CD14-positive monocyte (primary cell): ENCODE measurements at places on chromosomes 4 and X. TPM values are rescaled to one million over a fixed set of nuclear protein-coding genes. Genes with fewer than 3 reads are reported as not detected.

Gene SUPT20HL2
- not detected in 2 replicates for polyA plus RNA-seq

Gene APOO
- polyA plus RNA-seq: 4.6 TPM

Gene NUP62CL
- 0.09 TPM in 1 of 2 replicates, not detected in the other for polyA plus RNA-seq

Gene ENPEP
- not detected in 2 replicates for polyA plus RNA-seq

Gene MAD2L1
- 0.09 and 0.16 TPM in 2 replicates for polyA plus RNA-seq

Gene PCYT1B
- polyA plus RNA-seq: not detected

Gene MTMR8
- 0.19 TPM for polyA plus RNA-seq

Gene PAPSS1
- polyA plus RNA-seq: 79.6 TPM

Gene SLC25A4
- 0.07 TPM for polyA plus RNA-seq

Gene TEC
- 0.30 TPM for polyA plus RNA-seq

GRCh38 chr4:87580057-87580456, 28.3 kb upstream of the DSPP start:
- DNase-seq: no peak
- no peak overlapping the region for H3K27ac ChIP-seq
- H3K36me3 ChIP-seq: no peaks in the 10 kb centered on the region
- no peaks in the 10 kb centered on the region for H3K4me1 ChIP-seq
- H3K27me3 ChIP-seq: no peaks in the 10 kb centered on the region

DNA sequence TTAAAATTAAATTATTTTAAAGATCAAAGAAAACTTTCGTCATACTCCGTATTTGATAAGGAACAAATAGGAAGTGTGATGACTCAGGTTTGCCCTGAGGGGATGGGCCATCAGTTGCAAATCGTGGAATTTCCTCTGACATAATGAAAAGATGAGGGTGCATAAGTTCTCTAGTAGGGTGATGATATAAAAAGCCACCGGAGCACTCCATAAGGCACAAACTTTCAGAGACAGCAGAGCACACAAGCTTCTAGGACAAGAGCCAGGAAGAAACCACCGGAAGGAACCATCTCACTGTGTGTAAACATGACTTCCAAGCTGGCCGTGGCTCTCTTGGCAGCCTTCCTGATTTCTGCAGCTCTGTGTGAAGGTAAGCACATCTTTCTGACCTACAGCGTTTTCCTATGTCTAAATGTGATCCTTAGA, at the start of gene CXCL8:
TSS of gene CXCL8 (plus strand) at position 217 of the 426 bp plus-strand sequence. CDS start at position 307, 90 bp downstream.
- H3K27ac ChIP-seq: peak within 1 kb of the TSS; percentile 86
- peak; percentile 93 for DNase-seq
- no peaks in the 10 kb centered on the region for H3K27me3 ChIP-seq
- H3K4me3 ChIP-seq: peak within 1 kb of the TSS; percentile 75
- no peaks in the 10 kb centered on the region for H3K36me3 ChIP-seq

- peaks cover 12% of the 10 kb centered on the region for H3K4me1 ChIP-seq
- no peaks in the 10 kb centered on the region for H3K36me3 ChIP-seq
- no peak overlapping the region for H3K27ac ChIP-seq
- H3K4me3 ChIP-seq: no peak overlapping the region
Observed at GRCh38 chrX:72176981-72177380, 4.6 kb upstream of the PIN4 start.

GRCh38 chr4:73329300-73329699, 70.7 kb upstream of the ANKRD17 start:
- no peak overlapping the region for H3K27ac ChIP-seq
- no peaks in the 10 kb centered on the region for H3K4me1 ChIP-seq
- no peaks in the 10 kb centered on the region for H3K27me3 ChIP-seq
- H3K4me3 ChIP-seq: no peak overlapping the region
- DNase-seq: no peak

- H3K27me3 ChIP-seq: peaks cover 14% of the 10 kb centered on the region
- no peaks in the 10 kb centered on the region for H3K36me3 ChIP-seq
- DNase-seq: no peak
- H3K4me3 ChIP-seq: no peak overlapping the region
- H3K27ac ChIP-seq: no peak overlapping the region
- no peaks in the 10 kb centered on the region for H3K4me1 ChIP-seq
Observed at GRCh38 chr4:21307709-21308108, 607.5 kb downstream of the PACRGL start.

DNA sequence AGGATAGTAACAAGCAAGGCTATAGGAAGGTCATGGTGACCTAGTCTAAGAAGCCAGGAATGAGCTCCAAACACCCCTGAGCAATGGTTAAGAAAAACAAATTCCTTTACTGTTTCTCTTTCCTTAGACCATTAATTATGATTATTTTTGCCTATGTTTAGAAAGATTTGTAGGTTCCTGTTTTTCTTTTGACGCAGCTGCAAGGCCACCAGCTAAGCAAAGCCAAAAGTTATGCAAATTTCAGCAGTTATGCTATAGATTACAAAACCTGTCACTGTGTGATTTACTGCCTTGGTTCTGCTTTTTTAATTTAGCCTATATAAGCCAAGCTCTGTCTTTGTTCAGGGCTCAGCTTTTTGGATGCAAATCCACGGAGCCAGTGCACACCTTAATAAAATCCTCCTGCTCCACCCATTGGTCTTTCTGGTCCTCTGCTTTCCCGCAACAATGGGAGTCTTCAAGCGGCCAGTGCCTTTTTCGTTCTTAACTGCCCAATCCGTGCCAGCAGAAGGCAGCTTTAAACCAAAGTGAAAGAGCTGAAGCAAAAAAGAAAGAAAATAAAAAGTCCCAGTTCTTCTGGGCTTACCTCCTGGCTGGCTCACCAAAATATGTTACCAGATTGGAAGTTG, 1.4 kb upstream of the CEP135 start:
- H3K27ac ChIP-seq: peak overlapping the region; percentile 100
- peak; percentile 74 for DNase-seq
- peak overlapping the region; percentile 73 for H3K4me3 ChIP-seq
- peaks cover 4% of the 10 kb centered on the region for H3K36me3 ChIP-seq
- H3K27me3 ChIP-seq: no peaks in the 10 kb centered on the region

DNA sequence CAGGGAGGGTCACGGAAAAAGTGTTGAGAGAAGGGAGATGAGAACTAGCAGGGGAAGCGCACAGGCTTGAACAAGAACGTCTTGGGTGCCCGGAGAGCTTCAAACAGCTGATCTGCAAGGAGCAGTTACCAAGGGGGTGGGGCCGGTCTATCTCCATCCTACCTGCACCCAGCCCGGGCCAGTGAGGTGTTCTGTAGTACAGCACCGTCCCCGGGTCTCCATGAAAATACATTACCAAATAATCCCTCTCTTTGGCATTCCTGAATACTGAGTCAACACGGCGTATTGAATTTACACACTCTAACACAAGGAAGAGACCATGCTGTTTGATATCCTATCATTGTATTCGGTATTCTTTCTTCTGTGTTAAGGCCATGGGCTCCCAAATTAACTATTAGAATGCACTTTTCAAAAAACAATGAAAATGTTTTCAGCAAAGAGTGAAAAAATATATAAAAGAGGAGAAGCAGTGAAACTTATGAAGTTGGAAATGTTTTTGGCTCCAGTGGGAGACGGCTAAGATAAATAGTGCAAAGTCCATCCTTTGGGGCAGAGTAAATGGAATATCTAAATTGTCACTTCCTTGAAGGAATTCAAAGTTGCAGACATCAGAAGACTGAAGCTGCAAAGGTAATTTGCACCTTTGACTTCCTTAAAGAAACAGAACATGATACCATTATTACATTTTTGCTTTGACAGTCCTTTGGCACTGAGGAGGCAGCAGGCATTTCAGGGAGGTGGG, 90.3 kb downstream of the DHRSX start:
- H3K36me3 ChIP-seq: peaks cover 5% of the 10 kb centered on the region
- no peak for DNase-seq
- H3K4me3 ChIP-seq: no peak overlapping the region
- H3K4me1 ChIP-seq: no peaks in the 10 kb centered on the region
- H3K27me3 ChIP-seq: no peaks in the 10 kb centered on the region

GRCh38 chr4:65340382-65341109, 329.7 kb downstream of the EPHA5 start:
- H3K4me3 ChIP-seq: no peak overlapping the region
- H3K36me3 ChIP-seq: no peaks in the 10 kb centered on the region
- no peak overlapping the region for H3K27ac ChIP-seq
- DNase-seq: no peak

DNA sequence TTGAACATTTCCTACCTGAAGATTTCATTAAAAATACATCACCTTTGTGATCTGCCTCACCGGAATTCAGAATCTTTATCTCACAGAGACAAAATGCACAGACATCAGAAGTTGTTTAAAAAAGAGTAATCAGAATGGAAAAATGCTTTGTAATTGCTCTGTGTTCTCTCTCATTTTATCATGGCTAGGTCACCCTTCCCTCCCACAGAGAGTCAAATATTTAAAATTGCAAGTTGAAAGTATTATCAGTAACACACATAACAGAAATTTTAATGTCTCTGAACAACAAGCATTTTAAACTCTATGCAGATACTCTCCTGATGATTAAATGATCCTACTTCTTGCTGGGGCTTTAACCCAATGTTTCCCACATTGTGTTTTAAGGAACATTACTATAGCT, 362.0 kb downstream of the CBLL2 start:
- no peak overlapping the region for H3K4me3 ChIP-seq
- H3K27me3 ChIP-seq: no peaks in the 10 kb centered on the region
- no peak overlapping the region for H3K27ac ChIP-seq
- H3K4me1 ChIP-seq: no peaks in the 10 kb centered on the region
- DNase-seq: no peak

- H3K4me1 ChIP-seq: no peaks in the 10 kb centered on the region
- no peaks in the 10 kb centered on the region for H3K27me3 ChIP-seq
- no peaks in the 10 kb centered on the region for H3K36me3 ChIP-seq
- no peak for DNase-seq
- H3K4me3 ChIP-seq: no peak overlapping the region
- H3K27ac ChIP-seq: no peak overlapping the region
Observed at GRCh38 chr4:162341533-162341932, 177.7 kb upstream of the FSTL5 start.

DNA sequence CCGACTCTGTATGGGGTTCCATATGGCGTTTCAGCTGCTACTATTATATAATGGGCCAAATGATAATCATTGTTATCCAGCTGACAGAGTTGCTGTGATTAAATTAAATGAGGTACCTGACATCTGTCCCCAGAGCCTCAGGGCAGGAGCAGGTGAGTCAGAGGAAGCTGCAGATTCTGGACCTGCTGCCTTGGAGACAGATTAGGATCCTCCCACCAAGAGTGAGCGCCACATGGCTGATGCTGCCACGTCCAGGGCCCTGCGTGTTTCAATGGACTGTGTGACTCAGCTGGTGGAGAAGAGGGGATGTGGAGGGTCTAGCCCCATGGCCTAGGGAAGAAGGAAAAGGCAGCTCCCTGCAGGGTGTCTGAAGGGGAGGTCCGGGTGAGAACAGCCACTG, 28.3 kb upstream of the UXT start:
- H3K27ac ChIP-seq: no peak overlapping the region
- no peak for DNase-seq
- no peaks in the 10 kb centered on the region for H3K27me3 ChIP-seq
- H3K4me1 ChIP-seq: no peaks in the 10 kb centered on the region

DNA sequence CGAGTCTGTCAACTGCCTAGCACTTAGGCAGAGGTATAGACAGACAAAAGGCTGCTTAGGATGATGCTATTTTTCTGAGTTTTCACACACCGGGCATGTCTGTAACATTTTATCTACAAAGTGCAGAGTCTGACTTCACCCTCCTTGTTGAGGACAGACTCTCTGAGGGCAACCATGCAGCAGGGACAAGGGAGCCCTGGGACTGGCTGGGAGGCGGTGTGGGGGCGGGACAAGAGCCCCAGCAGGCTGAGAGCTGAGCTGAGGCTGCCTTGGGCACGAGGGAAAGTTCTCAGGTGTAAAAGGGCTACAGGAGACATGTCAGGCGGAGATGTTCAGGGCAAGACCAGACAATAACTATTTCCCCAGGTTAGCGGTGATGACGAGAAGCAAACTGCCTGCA, 81.6 kb downstream of the GATB start:
- H3K27ac ChIP-seq: no peak overlapping the region
- H3K4me1 ChIP-seq: no peaks in the 10 kb centered on the region
- no peak overlapping the region for H3K4me3 ChIP-seq
- no peaks in the 10 kb centered on the region for H3K27me3 ChIP-seq

DNA sequence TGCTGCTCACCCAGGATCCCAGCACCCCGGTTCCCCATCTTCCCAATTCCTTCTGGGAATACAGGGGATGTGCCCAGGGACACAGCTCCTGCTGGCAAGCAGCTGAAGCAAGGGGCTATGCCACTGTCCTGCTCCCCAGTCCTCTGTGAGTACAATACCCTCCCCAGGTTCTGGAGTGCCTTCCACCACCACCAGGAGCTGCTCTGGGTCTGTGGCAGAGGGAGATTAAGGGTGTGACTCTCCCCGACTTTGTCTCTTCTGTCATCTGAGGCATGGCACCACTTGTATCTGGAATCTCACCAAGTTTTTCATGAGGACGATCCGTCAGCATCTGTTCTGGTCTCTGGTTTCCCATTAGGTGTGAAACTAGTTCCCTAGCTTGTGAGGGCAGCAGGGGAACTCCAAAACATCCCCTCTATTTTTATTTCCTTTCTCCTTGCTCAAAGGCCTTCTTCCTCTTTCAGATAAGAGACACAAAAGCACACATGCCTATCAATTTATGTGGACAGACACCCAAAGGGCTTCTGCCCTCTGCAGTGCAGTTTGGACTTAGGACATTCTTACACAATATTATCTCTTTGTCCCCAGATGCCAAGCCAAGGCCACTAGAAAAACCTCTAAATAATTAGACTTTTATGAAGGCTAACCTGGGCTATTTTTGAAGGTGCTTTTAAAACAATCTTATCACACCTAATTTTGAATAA, 26.8 kb downstream of the MGST2 start:
- DNase-seq: peak; percentile 53
- H3K36me3 ChIP-seq: peaks cover 17% of the 10 kb centered on the region
- no peak overlapping the region for H3K4me3 ChIP-seq
- peak overlapping the region; percentile 65 for H3K27ac ChIP-seq

DNA sequence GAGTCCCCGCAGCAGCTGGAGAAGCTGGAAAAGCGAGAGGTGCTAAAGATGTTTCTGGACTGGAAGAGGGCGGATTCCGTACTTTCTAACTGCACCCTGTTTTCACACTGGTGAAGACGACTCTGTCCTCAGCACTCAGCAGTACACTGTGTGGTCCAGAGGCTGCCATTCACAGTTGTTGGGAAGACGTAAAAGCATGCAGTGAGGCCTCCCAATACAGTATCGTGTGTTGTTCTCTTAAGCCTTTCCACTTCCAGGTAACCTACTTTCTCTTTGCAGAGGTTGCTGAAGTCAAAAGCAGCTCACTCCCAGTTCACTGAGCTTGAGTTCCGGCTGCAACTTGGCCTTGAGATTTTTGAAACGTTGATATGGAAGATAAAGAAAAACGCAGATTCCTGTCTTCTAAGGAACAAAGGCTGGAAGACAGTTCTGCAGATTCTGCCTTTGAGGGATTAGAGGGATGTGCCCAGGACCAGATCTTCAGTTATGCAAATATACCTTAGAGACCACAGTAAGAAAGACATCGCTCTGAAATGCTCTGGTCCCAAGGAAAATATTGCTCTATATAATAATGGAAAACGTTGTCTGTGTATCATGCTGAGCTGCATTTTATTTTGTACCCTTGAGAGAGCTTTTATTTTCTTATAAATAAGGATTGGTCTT, 540.9 kb downstream of the TRIML1 start:
- H3K36me3 ChIP-seq: no peaks in the 10 kb centered on the region
- H3K27me3 ChIP-seq: no peaks in the 10 kb centered on the region
- no peak overlapping the region for H3K4me3 ChIP-seq
- DNase-seq: no peak

- H3K36me3 ChIP-seq: no peaks in the 10 kb centered on the region
- no peak overlapping the region for H3K4me3 ChIP-seq
- H3K27me3 ChIP-seq: no peaks in the 10 kb centered on the region
- DNase-seq: no peak
Observed at GRCh38 chrX:114774691-114775090, 190.8 kb downstream of the HTR2C start.
